ENCODE measurements at places on chromosomes 2 and 18. TPM values are rescaled to one million over a fixed set of nuclear protein-coding genes. Genes with fewer than 3 reads are reported as not detected.

DNA sequence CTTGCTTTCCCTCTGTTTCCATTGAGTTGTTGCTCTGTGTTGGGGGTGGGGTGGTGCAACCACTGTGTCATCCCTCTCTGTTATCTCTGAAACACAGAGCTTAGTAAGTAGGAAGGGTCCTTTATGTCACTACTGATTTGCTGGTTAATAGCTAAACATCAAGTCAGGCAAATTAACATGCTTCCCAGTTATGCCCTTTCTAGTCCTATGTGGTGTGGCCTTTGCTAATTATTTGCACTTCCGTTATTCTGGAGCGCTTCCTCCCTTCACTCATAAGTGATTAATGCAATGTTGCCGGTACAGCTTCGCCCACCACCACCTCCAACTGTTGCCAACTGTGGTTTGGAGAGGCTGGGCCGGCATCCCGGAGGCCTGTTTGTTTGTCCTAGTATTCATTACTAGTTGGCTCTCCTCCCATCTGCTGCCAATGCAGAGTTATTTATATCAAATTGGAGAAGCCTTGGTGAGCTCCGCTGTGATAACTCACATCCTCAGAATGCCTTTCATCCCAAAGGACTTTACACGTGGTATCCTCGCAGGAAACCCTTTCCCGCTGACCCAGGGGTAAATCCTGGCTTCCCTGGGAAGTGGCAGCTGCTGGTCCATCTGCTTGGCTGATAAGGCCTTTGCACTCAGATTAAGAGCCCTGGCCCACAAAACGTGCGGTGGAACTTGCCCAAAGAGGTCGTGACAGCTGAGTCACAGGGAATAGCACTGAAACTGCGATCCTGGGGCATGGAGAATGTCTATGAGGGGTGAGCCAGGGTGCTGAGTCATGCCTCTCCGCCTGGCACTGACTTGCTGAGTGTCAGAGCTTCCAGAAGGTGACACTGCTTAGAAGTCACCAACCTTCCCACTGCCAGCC lies 72.0 kb upstream of the ZCCHC2 start:
- no peaks in the 10 kb centered on the region for H3K36me3 ChIP-seq
- no peaks in the 10 kb centered on the region for H3K27me3 ChIP-seq
- DNase-seq: no peak

Gene KCNG3
- polyA plus RNA-seq: 0.08 TPM

Gene DAW1
- polyA plus RNA-seq: not detected

Gene CCL20
- polyA plus RNA-seq: not detected

DNA sequence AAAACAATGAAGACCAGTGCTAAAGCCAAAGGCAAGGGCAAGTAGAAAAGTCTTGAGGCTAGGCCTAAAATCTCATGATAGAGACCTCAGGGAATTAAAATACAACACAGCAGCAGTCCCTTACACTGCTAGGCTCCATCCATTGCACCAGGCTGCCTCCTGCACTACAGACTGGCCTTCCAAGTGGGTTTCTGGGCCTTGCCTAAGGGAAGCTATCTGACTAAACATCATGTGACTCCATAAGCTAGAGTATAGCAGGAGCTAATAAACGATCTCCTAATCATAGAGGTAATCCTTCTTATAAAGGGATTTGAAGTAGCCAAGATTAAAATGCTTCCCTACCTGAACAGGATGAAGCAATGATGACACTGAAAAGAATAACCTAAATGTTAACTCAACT lies 77.6 kb upstream of the NFU1 start:
- no peak overlapping the region for H3K4me3 ChIP-seq
- DNase-seq: no peak

Gene ABCG5
- not detected for polyA plus RNA-seq

DNA sequence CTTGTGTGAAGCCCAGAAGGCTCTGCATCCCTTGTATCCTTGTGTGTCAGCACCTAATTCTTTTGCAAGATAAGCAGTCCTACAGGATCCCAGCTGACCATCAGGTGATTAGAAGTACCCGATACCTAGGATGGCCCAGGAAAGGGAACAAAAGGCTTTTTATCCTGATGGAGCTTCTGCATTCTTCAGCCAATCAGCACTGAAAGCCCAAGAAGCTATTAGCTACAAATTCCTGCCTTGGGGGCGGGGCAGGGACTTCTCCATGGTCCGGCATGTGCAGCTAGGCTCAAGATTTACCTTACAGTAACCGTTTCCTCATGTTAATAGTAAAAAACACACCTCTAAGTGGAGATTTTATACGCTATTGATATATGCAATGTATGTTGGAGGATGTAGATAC lies 264.6 kb upstream of the THUMPD2 start:
- no peaks in the 10 kb centered on the region for H3K36me3 ChIP-seq
- H3K4me1 ChIP-seq: no peaks in the 10 kb centered on the region
- no peak overlapping the region for H3K4me3 ChIP-seq
- no peak overlapping the region for H3K27ac ChIP-seq
- H3K27me3 ChIP-seq: no peaks in the 10 kb centered on the region
- no peak for DNase-seq

Gene ARHGAP28
- not detected for polyA plus RNA-seq

DNA sequence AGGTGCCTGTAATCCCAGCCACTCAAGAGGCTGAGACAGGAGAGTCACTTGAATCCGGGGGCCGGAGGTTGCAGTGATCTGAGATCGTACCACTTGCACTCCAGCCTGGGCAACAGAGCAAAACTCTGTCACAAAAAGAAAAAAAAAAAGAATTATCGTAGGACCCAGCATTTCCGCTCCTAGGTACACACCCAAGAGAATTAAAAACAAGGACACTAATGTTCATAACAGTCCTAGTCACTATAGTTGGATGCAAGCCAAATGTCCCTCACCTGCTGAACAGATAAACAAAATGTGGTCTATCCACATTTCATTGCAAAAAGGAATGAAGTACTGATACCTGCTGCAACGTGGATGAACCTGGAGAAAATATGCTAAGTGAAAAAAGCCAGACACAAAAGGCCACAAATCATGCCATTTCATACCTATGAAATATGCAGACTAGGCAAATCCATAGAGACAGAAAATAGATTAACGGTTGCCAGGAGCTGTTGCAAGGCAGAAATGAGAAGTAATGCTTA lies 21.2 kb downstream of the ADRA2B start:
- no peak overlapping the region for H3K27ac ChIP-seq
- no peaks in the 10 kb centered on the region for H3K4me1 ChIP-seq
- H3K36me3 ChIP-seq: no peaks in the 10 kb centered on the region

- H3K4me3 ChIP-seq: peak overlapping the region; percentile 69
- peak overlapping the region; percentile 80 for H3K27ac ChIP-seq
- DNase-seq: no peak
- no peaks in the 10 kb centered on the region for H3K27me3 ChIP-seq
- H3K36me3 ChIP-seq: no peaks in the 10 kb centered on the region
These were observed 1.5 kb downstream of the VAMP5 start for GRCh38 chr2:85585781-85586105.

DNA sequence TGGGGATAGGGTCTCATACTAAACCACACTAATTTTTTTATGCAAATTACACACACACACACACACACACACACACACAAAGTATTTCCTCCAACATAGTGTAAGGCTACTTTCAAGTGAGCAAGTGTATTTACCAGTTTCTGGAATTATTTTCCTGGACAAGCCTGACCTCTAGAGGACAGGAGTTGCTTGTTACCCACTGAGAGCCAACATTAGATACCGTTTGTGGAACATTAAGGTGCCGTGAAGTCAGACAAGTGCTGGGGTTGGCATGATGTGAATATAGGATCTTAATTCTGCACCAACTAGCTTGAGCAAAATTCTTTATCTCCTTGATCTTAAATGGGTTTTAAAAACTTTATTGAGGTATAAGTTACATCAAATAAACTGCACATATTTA lies 39.3 kb upstream of the SERPINB2 start:
- H3K4me3 ChIP-seq: no peak overlapping the region
- H3K27me3 ChIP-seq: no peaks in the 10 kb centered on the region
- no peak overlapping the region for H3K27ac ChIP-seq
- H3K4me1 ChIP-seq: no peaks in the 10 kb centered on the region
- H3K36me3 ChIP-seq: no peaks in the 10 kb centered on the region

Gene RIT2
- not detected for polyA plus RNA-seq

Gene LNPK
- polyA plus RNA-seq: 14.8 TPM

DNA sequence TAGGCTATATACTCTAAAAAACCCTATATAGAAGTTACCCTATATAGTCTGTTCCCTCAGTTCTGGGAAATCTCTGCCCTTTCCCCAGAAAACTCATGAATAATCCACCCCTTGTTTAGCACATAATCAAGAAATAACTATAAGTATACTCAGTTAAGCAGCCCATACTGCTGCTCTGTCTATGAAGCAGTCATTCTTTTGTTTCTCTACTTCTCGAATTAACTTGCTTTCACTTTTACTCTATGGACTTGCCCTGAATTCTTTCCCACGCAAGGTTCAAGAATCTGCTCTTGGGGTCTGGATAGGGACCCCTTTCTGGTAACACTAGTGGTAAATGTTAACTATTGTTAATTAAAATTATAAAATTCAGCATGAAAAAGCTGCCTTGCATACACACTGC lies 17.4 kb upstream of the AP1S3 start:
- H3K27ac ChIP-seq: no peak overlapping the region
- H3K4me1 ChIP-seq: peaks cover 4% of the 10 kb centered on the region
- H3K4me3 ChIP-seq: no peak overlapping the region
- DNase-seq: no peak
- H3K27me3 ChIP-seq: no peaks in the 10 kb centered on the region

DNA sequence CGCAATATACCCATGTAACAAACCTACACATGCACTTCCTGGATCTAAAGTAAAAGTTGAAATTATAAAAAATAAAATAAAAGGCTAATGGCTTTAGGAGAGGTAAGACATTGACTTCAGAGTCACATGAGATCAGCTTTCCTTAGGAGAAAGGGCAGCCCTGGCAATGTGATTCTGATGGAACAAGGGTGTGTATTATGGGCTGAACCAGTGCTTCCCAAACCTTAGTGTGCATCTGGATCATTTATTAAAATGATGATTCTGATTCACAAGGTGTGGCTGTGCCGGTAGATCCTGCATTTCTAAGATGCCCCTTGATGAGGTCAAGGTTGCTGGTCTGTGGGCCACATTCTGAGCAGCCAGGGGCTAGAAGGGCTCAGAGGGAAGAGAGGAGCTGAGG lies 42.6 kb downstream of the LAMA3 start:
- no peaks in the 10 kb centered on the region for H3K27me3 ChIP-seq
- H3K4me1 ChIP-seq: no peaks in the 10 kb centered on the region
- no peaks in the 10 kb centered on the region for H3K36me3 ChIP-seq
- no peak overlapping the region for H3K27ac ChIP-seq
- H3K4me3 ChIP-seq: no peak overlapping the region
- DNase-seq: no peak

DNA sequence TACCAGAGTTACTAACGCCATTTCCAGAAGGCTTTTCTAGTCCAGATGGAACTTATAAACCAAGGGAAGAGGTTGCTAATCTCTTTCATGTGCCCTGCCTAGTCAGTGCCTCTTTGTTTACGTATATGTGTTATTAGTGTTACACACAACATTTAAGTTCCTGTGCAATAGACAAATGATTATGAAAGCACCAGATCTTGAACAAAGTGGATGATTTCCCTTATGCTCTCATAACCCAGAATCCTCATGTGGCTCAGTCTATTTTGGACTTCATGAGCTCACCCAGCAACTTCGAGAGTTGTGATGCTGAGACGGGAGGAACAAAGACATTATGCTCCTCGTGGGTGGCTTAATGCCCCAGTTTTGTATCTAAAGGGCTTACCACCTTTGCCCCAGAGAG lies 214.4 kb upstream of the SP5 start:
- H3K4me3 ChIP-seq: no peak overlapping the region
- no peak overlapping the region for H3K27ac ChIP-seq
- H3K27me3 ChIP-seq: no peaks in the 10 kb centered on the region
- H3K36me3 ChIP-seq: no peaks in the 10 kb centered on the region

DNA sequence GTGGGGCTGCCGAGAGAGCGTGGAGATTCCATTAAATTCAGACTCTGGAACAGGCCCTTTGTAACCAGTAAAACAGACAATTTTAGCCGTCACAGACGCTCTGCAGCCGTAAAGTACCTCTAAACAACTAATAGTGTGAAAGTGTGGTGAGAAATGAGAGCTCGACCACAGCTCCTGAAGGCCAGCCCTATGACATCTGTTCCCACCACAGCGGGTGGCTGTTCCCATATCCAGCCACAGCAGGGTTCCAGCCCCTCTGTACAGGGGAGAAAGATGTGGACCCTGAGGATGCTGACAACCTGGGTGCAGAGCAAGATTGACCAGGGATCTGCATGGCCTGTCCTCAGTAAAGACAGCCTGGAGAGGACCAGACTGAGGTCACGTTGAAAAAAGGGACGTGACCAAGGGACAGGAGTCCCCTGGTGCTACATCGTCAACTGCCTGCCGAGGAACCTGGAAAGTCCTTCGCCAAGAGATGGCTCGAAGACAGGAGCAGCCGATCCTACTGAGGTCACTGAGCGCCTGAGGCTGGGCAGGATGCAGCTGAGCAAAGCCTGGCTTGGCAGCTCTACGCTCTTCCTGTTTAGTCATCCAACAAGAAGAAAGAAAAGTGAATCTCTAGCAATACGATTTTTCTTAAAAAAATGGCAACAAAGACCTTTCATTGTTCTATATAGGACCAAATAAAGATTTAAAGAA lies 831.7 kb downstream of the RNF144A start:
- H3K36me3 ChIP-seq: no peaks in the 10 kb centered on the region
- no peak overlapping the region for H3K27ac ChIP-seq
- DNase-seq: no peak
- H3K27me3 ChIP-seq: no peaks in the 10 kb centered on the region

DNA sequence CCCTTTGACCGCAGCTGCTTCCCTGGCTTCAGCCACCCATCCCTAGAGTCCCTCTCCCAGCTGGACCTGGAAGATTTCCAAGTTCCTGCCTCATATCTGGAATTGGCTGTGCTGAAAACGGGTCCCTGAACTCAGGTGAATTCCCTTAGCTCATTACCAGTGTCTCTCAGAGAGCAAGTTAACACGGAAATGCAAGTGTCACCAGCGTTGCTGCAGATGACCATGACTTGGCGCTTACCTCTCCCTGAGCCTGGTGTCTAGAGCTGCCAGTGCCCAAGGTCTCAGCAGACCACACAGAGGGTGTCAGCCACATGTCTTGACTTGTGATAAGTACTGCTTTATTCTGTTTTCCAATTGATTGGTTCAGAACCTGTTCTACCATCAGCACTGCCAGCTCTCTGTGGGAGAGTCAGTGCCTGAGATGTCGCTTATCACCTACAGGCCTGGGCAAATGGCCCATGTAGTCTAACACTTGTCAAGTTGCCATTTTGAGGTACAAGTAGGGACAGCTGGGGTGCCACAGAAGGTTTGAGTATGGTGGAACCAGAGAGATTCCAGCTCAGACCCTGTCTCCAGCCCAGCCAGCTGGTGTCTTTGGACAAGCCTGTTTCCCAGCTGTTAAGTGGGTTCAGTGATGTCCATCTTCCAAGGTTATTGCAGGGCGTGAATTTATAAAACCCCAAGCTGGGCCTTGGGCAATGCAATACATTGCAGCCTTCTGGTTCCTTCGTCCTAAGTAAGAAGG lies 48.7 kb downstream of the LYPD1 start:
- no peaks in the 10 kb centered on the region for H3K27me3 ChIP-seq
- no peaks in the 10 kb centered on the region for H3K4me1 ChIP-seq
- DNase-seq: no peak
- H3K36me3 ChIP-seq: no peaks in the 10 kb centered on the region
- no peak overlapping the region for H3K27ac ChIP-seq

Gene ACMSD
- not detected for polyA plus RNA-seq

Gene LONRF2
- not detected for polyA plus RNA-seq

Measured in naive thymus-derived CD4-positive, alpha-beta T cell (primary cell).